Esophagus mucosa (tissue), 1 donor: ENCODE measurements at places on chromosomes 13 and 19. TPM values are rescaled to one million over a fixed set of nuclear protein-coding genes. Genes with fewer than 3 reads are reported as not detected.

Gene MED26
- 6.3 TPM for total RNA-seq

Gene CEACAM3
- total RNA-seq = not detected

Gene ZNF418
- 0.76 TPM for total RNA-seq

Gene ZNF534
- total RNA-seq = not detected

Gene NPAS1
- 0.52 TPM for total RNA-seq

Gene SERP2
- 1.2 TPM for total RNA-seq

Gene SMIM17
- not detected for total RNA-seq

Gene ZNF536
- total RNA-seq = 0.20 TPM

Gene PNMA8B
- total RNA-seq = 0.08 TPM

Gene FFAR2
- total RNA-seq = 1.8 TPM

Gene SULT2B1
- total RNA-seq = 245 TPM

Gene NLRP11
- not detected for total RNA-seq

Gene NTF4
- 5.6 TPM for total RNA-seq

Gene NCR1
- 0.44 TPM for total RNA-seq

Gene SCGB2B2
- total RNA-seq = 0.32 TPM

Gene ATP8B3
- 1.8 TPM for total RNA-seq

Gene CGB5
- not detected for total RNA-seq

Gene GFY
- not detected for total RNA-seq

Gene GPC5
- not detected for total RNA-seq
